ENCODE measurements at places on chromosomes 5 and 9.

DNA sequence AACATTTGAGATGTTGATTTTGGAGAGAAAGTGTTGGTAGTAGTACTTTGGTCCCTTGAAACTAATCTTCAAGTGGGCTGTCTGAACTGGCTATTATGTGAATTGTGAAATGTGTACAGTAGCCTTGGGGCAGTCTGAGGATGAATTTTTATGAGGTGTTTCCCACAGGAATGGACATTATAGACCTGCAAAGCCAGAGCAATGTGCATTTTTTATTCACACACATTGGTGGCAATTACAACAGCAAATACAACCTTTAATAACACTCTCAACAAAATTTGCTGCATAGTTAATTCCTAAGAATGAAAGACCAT is 147.0 kb downstream of the PAM start:
- no peak for DNase-seq

DNA sequence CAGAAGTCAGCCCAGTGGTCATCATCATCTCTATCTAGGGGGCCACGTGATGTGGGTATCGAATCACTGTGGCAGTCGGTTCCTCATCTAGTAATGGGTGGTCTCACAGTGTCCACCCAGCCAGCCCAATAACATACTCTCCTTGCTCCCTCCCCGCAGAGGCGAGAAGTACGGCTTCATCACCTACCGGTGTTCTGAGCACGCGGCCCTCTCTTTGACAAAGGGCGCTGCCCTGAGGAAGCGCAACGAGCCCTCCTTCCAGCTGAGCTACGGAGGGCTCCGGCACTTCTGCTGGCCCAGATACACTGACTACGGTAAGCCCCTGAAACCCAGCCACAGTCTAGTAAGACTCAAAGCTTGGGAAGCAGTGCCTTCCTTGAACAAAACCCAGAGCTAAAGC is 99.0 kb downstream of the PDE6A start:
- no peak for DNase-seq

DNA sequence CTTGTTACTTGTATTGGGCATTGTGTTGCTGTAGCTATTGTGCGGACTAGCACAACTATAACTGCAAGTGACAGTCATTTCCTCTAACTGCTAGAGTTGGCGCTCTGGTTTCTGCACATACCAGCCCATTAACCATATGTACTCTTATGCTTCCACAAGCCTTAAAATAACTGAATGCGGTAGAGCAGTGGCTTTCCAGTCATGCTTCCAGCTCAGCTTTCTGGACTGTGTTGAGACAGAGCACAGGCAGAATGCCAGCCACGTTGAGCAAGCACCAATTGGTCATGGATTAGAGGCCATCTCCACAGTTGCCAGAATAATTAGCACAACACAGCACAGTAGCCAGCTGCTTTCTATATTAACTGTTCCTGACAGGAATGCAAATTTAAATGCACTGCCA is 12.2 kb downstream of the INVS start:
- no peak for DNase-seq

- DNase-seq, result no peak
Observed at GRCh38 chr9:17760250-17760649, 181.4 kb downstream of the SH3GL2 start.

Data from activated effector memory CD4-positive, alpha-beta T cell treated with Interleukin-2 at 50 U/mL for 16 hours (primary cell).